Karpas-422 (cell line): ENCODE measurements at places on chromosomes 5 and 9. TPM values are rescaled to one million over a fixed set of nuclear protein-coding genes. Genes with fewer than 3 reads are reported as not detected.

C9orf78 gene
- 59.7 and 66.9 TPM in 2 replicates for total RNA-seq

ZNF658 gene
- total RNA-seq: 1.6 and 3.1 TPM in 2 replicates

ZNF300 gene
- not detected in 2 replicates for total RNA-seq

TSTD2 gene
- 23.8 and 29.2 TPM in 2 replicates for total RNA-seq

MATR3 gene
- 188 and 245 TPM in 2 replicates for total RNA-seq

CCDC192 gene
- total RNA-seq: not detected in 2 replicates

ZNF366 gene
- not detected in 2 replicates for total RNA-seq

KIAA0825 gene
- 0.04 and 2.0 TPM in 2 replicates for total RNA-seq

MARCOL gene
- not detected in 2 replicates for total RNA-seq

CBY3 gene
- total RNA-seq: not detected in 2 replicates

MTMR12 gene
- total RNA-seq: 63.4 and 126 TPM in 2 replicates

DNA sequence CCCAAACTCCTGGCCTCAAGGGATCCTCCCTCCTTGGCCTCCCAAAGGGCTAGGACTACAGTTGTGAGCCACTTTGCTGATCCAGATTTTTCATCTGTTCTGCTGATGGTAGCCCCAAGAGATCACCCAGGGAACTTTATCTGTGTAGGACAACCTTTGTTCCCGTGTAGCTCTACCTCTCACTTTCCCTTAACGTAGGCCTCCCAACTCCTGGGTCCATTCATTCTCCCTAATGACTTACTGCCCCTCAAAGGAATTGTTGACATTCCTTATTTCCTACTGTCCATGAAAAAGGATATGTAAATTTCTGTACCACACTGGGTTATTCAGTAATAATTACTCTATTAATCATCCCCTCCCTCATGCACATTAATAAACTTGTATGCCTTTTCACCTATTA is 51.0 kb upstream of the PHF24 start:
- DNase-seq: no peak

DNA sequence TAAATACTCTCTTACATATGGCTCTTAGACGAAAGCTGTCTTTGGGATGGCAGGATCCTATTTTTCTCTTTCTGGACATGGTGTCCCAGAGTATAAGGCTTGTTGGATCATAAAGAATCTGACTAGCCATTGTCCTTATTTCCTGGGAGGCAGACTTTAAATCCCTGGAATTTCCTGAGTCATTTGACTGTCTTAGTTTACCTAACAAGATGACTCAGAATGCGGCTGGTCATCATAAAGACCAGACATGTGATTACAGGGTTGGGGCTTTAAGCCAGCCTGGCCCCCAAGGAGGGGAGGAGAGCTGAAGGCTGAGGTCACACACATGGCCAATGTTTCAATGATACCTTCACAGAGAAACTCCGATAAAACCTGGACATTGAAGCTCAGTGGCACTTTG is 37.2 kb downstream of the FAM240B start:
- DNase-seq: no peak

DNA sequence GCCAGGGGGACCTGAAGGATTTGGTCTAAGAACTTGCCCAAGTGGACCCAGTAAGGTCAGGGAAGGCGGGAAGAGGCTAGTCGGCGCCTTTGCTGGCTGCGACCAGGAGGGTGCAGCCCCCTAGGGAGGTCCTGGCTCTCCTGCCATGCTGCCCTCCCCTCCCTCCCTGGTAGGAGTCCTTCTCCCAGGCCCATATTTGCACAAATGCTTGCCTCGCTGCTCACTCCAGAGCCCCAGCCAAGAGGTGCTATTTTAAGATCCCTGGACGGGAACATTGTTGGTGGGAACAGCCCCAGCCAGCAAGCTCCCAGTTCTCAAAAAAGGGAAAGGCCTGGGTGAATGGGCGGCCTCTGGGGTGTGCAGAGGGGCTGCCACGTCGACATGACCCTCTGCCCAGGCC is 4.3 kb upstream of the IL17B start:
- DNase-seq: no peak

DNA sequence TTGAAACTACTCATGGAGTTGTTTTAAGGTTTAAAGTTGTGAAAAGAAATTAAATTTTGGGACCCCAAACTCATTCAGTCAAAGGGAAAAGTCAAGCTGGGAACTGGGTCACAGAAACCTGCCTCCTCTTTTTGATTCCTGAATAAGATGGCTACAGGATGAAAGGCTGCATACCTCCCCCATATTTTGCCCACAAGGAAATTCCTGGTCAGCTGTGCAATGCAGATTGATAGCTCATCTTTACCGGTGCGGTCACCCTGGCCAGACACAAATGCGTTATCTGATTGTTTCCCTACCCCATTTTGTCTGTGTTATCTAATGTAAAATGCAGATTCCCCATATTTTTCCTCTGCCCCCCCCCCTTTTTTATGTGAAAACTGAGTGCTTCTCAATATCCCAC is 1.3 kb downstream of the HAVCR2 start:
- DNase-seq: no peak

GRCh38 chr9:3628239-3628638 is 102.4 kb upstream of the RFX3 start:
- DNase-seq: no peak

DNA sequence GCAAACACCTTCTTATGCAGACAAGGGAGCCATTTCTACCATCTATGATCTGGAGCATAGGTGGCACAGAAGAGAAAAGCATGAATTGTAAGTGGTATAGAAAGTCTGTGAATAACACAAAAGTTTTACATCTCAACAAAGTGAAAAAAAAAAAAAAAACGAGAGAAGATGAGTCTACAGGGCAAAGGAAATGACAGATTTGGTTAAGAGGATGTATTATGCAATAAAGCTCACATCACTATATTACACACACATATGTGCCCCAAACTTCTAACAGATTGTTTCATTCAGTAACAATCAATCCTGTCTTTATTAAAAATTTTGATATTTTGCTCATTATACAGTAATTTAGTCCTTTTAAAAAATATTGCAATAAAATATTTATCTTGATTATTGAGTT is 49.8 kb downstream of the CERT1 start:
- DNase-seq: peak; percentile 70

DNA sequence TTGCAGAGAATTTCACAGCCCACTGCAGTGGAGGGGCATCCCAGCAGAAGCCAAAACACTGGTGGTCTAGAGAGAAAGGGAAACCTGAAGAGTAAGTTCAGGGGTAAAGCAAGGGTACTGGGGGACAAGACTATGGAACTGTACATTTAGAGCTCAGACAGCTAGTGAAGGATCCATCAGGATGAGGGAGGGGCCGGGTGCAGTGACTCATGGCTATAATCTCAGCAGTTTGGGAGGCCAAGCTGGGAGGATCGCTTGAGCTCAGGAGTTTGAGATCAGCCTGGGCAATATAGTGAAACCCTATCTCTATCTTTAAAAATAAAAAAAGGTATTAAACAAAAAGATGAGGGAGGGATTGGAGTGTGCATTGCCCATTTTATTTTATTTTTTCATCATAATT is 7.8 kb upstream of the ANKH start:
- DNase-seq: no peak

DNA sequence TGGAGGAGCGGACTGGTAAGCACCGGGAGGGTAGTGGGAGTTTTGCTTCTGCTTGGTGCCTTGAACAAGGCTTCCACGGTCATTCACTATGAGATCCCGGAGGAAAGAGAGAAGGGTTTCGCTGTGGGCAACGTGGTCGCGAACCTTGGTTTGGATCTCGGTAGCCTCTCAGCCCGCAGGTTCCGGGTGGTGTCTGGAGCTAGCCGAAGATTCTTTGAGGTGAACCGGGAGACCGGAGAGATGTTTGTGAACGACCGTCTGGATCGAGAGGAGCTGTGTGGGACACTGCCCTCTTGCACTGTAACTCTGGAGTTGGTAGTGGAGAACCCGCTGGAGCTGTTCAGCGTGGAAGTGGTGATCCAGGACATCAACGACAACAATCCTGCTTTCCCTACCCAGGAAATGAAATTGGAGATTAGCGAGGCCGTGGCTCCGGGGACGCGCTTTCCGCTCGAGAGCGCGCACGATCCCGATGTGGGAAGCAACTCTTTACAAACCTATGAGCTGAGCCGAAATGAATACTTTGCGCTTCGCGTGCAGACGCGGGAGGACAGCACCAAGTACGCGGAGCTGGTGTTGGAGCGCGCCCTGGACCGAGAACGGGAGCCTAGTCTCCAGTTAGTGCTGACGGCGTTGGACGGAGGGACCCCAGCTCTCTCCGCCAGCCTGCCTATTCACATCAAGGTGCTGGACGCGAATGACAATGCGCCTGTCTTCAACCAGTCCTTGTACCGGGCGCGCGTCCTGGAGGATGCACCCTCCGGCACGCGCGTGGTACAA is 556 bp downstream of the PCDHGC3 start:
- DNase-seq: peak; percentile 59

GRCh38 chr9:107693625-107694326 is 204.2 kb upstream of the KLF4 start:
- DNase-seq: no peak

DNA sequence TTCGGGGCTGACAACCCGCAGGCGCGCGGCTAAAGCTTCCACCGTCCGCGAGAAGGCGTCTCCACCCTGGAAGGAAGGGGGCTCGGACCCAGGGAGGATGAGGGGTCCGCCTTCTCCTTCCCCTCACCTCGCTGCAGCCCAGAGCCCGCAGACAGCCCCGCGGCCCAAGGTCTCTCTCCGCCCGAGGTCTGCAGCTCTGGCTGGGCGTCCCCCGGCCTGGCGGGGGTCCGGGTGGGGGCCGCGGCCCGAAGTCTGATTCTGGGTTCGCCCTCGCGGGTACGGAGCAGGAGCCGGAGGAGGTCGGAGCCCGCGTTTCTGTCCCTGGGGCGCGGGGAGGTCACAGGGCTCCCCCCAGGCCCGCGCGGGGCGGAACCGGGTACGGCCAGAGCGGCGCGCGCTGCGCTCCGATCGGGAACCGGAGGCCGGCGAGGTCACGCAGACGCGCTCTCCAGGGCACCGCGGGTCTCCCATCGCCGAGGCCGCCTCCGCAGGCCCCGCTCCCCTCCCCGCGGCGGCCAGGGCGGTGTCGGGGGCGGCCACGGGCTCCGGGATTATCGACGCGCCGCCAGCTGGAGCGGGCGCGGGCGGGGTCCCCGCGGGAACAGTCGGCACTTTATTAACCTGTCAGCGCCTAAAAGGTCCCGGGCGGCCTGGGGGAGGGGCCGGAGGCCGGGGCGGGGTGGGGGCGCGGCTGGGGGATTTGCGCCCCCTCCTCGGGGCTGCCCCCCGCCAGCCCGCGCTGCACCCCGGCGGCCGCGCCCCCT is 11.6 kb downstream of the LHX3 start:
- DNase-seq: no peak

DNA sequence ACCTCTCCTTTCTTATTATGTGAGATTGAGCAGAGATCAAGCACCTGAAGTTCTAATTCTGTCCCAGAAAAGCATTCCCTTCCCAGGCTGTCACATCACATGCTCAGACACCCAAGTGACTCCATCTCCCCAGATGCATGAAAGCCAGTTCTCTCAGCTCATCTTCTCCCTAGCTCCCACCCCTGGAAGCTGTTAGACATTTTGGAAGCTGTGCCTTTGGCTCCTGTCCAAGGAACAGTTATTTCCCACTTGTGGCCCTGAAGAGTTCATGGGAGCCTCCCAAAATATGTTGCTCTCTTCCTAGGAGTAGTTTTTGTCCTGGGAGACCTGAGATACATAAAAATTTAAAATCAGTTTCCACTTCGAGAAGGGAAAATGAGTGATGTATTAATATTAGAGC is 161.4 kb upstream of the GAS1 start:
- DNase-seq: no peak

- DNase-seq: peak; percentile 81
These were observed 505 bp downstream of the CREB3 start for GRCh38 chr9:35732800-35733541.

- no peak for DNase-seq
These were observed 52.7 kb upstream of the UBTD2 start for GRCh38 chr5:172336264-172336663.
